ENCODE measurements at places on chromosomes 4 and X.

GRCh38 chrX:120642871-120643270 is 13.0 kb upstream of the C1GALT1C1 start:
- no peak for DNase-seq

GRCh38 chr4:44869222-44869882 is 143.0 kb upstream of the GNPDA2 start:
- DNase-seq: no peak

DNA sequence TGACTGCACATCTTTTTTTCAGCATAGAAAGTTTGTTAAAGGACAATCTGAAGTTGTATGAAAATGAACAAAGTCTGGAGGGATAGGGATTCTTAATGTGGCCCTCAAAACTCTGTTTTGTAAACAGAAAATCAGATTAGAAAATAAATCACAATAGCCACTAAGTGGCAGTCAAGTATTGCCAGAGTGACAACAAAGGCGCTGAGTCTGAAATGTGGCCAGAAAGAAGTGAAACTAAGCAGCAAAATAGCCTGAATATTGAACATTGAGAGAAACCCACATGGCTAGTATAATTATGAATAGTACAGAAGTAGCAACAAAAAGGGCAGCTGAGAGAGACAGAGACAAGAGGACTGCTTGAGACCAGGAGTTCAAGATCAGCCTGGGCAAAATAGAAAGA is 81.1 kb upstream of the CT45A1 start:
- DNase-seq: no peak

DNA sequence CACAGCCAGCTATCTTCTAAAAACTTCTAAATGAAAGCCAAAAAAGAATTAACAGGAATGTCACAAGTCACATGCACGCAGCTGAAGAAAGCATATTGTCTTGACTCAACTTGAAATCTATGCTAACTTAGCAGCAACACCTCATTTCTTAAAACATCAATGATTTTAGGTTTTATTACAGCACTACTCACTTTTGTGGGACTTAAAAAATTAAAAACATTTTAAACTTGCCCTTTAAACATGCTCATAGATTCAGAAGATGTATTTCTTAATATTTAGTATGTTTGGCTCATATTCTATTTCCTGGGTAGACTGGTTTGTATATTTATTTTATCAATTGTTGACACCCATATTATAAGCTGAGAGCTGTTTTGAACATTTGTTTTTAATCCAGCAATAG is 279.4 kb downstream of the NKX6-1 start:
- no peak for DNase-seq

DNA sequence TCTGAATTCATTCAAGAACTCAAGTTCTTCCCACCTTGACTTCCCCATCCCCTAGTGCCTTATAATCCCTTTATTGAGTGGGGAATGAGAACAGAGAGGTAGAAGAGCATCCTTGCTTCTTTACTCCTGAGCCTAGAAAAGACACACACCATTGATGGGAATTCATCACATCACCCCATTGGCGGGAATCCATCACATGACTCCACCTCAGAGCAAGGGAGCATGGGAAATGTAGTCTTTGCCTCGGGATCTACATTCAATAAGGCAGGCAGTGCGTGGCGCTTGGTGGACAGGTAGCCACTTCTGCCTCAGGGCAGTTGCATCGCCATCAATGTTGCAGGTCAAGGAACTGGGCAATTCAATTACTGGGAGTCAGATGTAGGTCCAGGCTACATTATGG is 50.7 kb downstream of the MXRA5 start:
- no peak for DNase-seq

DNA sequence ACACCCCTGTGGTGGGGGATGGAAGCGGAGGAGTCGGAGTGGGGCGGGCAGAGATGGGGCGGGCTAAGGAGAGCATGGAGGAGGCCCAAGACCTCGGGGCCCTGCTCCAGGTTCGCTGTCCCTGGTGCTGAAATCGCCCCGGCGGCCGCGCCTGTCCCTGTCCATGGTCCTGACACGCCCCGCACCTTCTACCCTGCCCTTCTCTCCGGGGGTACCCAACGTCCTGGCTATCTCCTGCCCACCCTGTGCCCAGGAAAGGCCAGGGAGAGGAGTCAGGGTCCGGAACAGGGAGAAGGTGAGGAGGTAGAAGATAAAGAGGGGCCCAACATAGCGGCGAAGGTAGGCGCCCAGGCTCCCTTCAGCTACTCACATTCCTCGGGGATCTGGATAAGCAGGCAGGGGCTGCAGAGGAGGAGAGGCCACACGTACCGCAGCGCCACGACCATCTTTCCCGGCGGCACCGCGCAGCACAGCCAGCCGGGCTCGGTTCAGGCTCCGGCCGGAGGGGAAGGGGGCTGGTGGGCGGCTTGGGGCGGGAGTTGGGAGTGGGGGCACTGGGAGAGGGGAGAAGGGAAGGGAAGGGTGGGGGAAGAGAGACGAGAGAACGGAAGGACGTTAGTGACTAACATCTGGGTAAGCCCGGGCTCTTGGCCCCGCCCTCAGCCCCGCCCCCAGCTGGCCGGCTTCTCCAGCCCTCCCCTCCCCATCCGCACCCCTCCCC is 10.4 kb downstream of the L1CAM start:
- DNase-seq: peak; percentile 70

DNA sequence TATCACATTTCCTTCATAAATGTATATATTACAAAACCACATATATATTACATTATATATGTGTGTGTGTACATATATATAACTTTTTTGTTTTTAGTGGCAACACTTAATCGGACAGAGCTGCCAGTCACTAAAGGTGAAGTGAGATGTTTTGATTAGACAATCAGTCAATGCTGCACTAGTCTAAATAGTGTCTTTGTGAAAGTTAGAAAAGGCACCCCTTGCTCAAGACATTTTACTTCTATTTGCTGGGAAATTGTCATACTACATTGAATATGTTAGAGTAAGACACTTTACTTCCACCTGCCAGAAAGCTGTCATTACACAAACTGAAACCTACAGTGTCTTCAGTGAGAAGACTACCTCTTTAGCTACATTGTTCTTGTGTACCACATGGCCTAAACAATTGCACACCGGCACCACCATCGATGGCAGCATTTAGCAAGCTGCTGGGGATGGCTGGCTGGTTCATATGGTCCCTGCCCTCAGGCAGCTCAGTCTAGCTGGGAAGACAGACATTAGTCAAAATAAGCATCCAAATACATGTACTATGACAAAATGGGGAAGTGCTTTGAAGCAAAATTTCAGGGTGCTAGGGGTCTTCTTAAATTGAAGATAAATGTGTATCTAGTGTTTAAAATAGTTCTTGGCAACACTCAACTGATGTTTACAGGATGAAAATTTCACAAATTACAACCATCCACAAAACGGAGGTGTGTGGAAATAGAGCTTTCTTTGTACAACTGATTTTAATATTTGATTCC is 148.1 kb upstream of the GATB start:
- no peak for DNase-seq

GRCh38 chr4:104486716-104487504 is 7.8 kb downstream of the CXXC4 start:
- no peak for DNase-seq

DNA sequence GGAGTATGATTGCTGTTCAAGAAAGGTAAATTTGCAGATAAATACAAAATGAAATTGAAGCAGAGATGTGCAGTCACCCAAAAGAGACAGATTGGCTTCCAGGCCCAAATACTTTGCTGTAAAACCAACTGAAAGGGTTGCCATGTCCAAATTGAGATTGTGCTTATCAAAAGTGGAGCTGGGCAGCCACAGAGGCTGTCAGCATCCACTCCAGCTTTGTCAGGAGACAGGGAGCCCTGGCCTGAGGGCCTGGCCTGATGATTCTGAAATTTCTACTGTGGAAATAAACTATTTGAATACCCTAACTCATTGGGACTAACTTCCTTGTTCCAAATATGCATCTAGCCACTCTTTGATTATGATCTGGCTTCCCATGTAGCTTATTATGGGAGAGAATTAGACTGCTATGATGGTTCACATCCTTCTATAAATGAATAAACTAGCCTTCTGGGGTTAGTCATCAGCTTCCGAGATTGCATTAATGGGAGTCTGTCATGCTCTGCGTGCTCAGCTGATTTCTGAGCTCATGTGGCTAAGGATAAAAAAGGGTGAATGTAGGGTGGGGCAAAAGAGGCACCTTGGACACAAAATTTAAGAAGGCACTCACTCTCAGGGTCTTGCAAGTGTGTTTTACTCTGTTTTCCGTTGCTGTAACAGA is 48.2 kb downstream of the SLC34A2 start:
- DNase-seq: no peak

DNA sequence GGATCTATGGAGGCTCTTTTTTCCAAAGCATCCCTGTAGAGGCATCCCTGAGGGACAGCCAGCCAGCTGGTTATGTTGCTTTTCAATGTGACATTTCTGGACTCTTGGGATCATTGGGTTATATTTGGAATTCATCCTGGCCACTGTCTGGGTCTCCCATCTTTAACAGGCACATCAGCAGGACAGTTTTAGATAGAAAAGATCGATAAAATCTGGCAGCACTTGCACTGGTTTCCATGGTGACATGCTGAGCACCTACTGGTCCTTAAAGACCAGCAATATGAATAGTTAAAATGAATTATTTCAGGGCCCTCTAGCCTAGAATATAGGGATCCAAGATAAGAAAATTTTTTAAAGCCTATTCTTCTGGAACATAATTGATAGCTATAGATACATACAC is 151.6 kb downstream of the KDR start:
- DNase-seq: no peak

DNA sequence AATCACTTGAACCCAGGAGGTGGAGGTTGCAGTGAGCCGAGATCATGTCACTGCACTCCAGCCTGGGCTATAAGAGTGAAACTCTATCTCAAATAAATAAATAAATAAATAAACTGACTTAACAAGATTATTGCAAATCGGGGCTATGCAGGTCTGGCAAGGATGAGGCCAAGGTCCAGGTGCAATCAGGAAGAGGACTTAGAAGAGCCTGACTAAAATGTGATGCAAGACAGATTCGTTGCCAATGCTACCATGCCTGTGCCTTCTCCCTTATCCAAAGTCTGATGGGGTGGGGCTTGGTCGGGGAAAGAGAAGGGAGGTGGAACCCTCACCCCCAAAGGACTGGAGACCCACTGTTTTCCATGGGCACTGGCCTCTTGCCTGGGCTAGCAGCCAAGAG is 14.7 kb downstream of the ZCCHC13 start:
- DNase-seq: no peak

GRCh38 chrX:109707720-109708119 is 25.3 kb downstream of the ACSL4 start:
- DNase-seq: no peak

DNA sequence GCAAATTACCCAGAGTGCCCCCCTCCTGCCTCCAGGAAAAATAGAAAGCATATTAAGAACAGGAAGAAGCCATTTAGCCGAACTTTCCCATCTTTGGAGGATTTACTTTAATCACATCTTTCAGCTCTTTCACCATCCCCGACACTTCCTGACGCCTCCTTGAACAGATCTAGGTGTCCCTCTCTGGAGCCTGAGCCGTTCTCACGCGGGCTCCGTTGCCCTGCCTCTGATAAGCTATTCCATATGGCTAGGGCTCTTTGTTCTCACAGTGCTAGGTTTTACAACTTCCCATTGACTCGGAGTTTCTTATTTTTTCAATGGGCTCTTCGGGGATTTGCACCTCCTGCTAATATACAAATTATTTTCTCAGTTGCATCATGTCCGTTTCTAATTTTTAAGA is 82.1 kb upstream of the GPC4 start:
- DNase-seq: no peak

GRCh38 chr4:41080976-41081375 is 133.4 kb downstream of the APBB2 start:
- DNase-seq: no peak

- no peak for DNase-seq
Measured at GRCh38 chrX:66408507-66408906, 230.4 kb downstream of the EDA2R start.

DNA sequence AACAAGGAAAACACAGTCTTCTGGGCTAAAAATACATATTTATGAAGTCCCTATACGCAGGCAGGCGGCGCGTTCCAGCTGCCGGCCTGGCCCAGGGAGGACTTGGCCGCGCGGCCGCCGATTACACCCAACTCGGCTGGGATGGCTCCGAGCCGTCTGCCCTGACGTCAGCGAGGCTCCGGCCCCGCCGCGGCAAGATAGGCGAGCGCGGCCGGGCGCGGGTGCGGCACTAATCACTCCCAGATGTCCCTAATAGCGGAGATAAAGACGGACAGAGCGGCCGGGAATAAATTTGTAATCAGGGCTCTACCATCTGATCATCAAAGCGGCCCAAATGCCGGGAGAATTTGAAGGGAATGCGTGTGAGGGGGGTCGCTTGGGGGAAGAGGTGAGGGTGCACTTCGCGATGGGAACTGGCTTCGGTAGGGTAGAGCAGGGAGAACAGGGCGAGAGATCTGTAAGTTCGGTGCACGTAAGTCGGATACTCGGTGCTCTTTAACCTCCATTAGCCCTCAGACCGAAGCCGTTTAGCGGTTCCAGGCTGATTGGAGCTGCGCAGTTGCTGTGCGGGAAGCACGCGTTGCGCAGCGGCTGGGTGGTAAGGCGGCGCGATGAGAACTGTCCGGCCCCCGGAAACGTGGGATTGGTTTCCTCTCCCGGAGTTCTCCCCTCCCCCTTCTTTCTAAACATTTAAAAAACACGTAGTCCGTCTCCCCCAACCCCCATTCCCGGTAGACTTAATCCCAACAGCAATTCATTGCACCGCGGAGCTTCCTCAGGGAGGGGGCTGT is 7.7 kb downstream of the HAND2 start:
- DNase-seq: no peak

DNA sequence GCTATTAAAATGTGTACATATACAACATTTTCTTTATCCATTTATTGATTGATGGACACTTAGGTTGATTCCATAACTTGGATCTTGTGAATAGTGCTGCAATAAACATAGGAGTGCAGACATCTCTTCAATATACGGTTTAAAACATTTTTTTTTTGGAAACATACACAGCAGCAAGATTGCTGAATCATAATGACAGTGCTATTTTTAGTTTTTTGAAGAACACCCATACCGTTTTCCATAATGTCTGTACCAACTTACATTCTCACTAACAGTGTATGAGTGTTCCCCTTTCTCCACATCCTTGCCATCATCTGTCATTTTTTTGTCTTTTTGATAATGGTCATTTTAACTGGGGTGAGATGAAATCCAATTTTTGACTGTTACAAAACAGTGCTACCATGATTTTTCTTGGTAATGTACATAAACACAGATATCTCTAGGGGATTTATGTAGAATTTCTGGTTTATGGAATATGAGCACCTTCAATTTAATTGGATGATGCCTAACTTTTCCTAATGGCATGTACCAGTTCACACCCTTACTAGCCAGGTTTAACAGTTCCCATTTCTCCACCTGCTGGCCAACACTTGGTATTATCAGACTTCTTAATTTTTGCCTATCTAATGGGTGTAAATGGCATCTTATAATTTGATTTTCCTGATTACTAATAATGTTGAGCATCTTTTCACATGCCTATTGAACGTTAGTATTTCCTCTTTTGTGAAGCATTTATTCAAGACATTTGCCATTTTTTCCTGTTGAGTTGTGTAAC is 21.0 kb upstream of the TMSB15B start:
- DNase-seq: no peak

- no peak for DNase-seq
Measured at GRCh38 chr4:20532116-20532790, 168.0 kb upstream of the PACRGL start.
